Fibroblast of skin of right quadriceps (primary cell): ENCODE measurements at places on chromosomes 7 and 10.
A peak's percentile ranks its signal among the peaks of the same experiment; 100 is the strongest.

- no peak for DNase-seq
These were observed 89.8 kb upstream of the PPP2R2D start for GRCh38 chr10:131810805-131811629.

GRCh38 chr10:119658274-119658673, 7.1 kb downstream of the BAG3 start:
- DNase-seq: peak; percentile 87

DNA sequence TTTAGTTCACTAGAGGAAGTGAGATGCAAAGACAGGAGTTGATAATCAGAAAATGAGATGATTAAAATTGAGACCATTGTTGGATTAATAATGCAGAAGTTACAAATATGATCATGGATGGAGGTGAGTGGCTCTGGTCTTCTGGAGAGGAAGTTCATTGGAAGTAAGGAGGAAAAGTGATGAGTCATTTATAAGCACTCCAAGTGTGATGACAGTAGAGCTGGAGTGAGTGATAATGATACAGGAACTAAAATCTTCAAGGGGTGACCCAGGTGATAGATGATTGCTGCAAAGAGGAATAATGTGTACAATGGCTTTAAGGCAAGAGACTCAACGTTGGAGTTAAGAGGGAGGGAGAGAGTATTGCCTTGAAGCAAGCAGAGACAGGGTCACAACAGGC, 20.7 kb downstream of the ZNF32 start:
- no peak for DNase-seq

DNA sequence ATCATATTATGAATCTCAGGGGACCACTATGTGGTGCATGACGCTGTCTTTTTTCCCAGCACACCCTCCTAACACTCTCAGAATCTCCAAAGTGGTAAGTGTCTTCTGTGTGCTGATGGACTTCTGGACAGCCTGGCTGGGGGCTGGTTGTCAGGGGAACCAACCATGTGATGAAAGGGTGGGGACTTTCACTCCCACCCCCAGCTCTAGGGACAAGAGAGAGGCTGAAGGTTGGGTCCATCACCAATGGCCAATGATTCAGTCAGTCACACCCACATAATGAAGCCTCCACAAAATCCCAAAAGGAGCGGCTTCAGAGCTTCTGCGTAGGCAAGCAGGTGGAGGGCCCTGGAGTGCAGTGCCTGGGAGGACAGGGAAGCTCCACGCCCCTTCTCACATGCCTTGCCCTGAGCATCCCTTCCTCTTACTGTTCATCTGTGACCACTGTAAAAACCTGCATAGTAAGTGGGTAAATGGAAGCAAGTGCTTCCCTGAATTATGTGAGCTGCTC, 44.6 kb downstream of the RASGEF1A start:
- no peak for DNase-seq

- no peak for DNase-seq
These were observed 15.4 kb downstream of the AHCYL2 start for GRCh38 chr7:129240119-129240820.

- DNase-seq: no peak
These were observed 1111.6 kb upstream of the SORCS1 start for GRCh38 chr10:108275895-108276685.

DNA sequence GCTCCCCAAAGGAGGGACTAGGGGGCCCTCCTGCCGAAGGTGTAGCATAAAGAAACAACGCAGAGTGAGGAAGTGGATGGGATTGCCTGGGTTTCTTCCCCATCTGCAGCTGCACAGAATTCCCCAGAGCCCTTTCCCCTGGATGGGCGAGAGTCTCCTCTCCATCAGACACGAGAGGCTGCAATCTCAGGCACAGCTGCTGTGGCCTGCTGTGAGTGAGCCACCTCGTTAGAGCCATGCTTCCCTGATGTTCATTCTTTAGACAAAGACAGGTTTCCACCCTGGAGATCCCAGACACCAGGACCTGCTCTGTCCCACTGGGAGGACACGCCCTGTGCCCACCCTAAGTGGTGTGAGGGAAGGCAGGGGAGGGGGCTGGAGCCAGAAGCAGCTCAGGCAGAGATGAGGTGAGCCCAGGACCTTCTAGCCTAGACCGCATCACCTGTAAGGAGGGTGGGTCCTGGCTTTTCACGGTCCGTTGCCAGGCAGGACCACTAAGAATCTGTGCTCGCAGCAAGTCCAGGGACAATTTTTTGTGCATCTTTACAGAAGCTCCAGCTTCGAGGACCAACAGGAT, 268.6 kb upstream of the TCERG1L start:
- DNase-seq: no peak

GRCh38 chr7:72751978-72752377, 76.0 kb downstream of the TYW1B start:
- no peak for DNase-seq

GRCh38 chr10:129809431-129809830, 154.6 kb downstream of the EBF3 start:
- DNase-seq: no peak

- DNase-seq: no peak
These were observed 162.5 kb upstream of the KCTD7 start for GRCh38 chr7:66466081-66466600.

- no peak for DNase-seq
These were observed 446.3 kb upstream of the POT1 start for GRCh38 chr7:125375942-125376341.
